Smooth muscle cell of the brain vasculature (primary cell): ENCODE measurements at places on chromosomes 3 and 15.

DNA sequence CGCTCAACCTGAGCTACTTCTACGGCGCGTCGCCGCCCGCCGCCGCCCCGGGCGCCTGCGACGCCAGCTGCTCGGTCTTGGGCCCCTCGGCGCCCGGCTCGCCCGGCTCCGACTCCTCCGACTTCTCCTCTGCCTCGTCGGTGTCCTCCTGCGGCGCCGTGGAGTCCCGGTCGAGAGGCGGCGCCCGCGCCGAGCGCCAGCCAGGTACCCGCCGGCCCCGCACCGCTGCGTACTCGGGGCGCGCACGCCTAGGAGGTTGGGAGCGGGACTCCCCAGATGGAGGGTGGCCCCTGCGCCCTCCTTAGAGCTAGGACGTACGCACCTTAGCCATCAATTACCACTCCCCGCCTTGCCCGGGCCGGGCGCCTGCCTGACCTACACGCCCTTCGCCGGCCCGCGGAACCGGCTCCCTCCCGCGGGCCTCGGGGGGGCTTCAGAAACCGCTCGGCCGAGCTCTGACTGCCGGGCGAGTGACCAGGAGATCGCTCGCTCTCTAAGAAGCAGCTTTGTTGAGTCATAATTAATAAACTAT, 466 bp downstream of the NFKBIZ start:
- no peak for DNase-seq

DNA sequence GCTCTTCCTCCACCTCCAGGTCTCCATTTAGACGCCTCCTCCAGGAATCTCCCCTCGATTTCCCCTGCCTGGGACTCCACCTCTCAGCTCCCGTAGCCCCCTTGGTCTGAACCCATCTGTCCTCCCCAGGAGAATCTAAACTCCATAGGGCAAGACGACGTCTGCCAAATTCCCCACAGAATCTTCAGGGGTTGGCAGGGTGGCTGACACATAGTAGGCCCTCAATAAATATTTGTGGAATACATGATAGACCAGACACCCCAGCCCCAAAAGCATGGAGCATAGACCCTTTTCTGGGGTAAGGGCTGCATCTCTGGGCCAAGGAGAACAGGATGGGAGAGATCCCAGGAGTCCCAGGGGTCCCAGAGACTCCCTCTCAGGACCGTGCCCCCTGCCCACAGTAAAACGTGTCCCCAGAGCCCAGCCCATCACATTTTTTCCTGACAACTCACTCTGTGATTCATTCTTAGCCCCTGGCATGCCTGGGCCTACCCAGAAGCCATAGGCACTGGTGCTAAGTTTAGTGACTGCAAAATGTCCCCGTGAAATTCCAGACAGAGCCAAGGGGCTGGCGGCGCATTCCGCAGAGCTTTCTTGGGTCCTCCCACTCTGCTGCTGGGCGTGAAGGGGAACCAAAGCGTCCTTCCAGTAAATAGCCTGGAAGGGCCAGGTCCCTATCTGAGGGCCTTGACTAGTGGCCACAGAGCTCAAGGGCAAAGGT, 78.0 kb upstream of the SLC6A6 start:
- no peak for DNase-seq

DNA sequence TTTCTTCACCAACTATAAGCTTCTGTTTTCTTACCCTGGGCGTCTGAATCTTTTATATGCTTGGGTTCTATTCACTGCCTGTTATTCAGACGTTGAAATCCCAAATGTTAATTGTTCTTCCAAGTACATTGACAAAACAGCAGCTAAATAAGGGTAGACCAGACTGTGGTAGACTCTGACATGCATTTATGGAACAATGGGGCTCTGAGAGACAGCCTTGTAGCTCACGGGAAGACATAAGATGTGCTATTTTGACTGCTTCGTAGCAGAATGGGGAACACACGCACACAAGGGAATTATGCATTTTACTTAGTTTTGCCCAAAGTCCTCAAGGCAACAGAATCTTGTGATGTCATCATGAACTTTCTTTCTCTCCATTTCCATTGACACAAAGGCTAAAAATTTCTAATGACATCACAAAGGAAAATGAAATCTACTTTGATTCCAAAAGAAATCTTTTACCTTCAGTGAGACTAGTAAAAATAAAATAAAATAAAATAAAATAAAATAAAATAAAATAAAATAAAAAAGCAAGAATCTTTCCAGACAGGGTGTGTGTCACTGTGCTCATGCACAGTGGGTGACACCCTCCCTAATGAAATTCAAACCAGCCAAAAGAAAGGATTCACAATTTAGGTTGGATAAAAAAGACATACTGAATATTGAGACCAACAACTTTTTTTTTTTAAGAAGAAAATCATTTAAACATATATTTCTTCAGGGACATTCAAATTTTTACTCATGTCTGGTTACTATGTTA, 346.6 kb downstream of the ZBTB20 start:
- DNase-seq, result no peak

GRCh38 chr3:71551311-71551919, 32.1 kb downstream of the FOXP1 start:
- no peak for DNase-seq

DNA sequence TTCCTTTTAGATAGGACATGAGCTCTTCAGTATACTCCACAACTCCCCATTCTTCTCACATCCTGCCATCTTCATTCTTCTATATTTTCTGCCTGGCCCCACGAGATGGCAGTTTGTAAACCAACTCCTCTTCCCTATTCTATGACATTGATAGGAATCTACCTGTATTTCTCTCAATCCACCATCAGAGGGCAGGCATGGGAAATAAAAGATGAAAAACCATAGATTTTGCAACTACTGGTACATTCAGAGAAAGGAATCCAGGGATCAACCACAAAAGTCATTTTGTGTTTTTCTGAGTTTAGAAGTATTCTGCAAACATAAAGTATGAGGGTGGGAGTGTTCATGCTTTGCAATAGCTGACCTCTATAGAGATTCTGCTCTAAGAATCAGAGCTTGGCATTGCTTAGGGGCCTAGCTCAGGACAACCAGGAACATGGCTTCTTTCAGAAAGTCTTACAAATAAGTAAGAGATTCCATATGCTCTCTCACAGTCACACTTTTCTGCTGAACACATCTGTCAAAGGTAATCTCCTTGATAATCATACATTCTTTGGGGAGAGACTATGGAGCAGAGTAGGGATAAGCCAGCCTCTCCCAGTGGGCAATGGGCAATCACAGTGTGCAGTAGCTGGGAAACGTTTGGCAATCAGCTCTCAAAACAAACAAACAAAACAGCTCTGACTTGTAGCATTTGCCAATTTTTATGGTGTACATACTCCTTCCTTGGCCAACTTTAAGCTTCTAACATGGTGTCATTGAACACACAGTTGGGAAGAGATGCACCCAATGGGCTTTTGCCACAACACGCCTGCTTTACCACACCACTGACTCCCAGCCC, 43.1 kb upstream of the SLC25A36 start:
- peak; percentile 71 for DNase-seq

GRCh38 chr3:75140904-75141615, 523.1 kb upstream of the FRG2C start:
- DNase-seq, result no peak

DNA sequence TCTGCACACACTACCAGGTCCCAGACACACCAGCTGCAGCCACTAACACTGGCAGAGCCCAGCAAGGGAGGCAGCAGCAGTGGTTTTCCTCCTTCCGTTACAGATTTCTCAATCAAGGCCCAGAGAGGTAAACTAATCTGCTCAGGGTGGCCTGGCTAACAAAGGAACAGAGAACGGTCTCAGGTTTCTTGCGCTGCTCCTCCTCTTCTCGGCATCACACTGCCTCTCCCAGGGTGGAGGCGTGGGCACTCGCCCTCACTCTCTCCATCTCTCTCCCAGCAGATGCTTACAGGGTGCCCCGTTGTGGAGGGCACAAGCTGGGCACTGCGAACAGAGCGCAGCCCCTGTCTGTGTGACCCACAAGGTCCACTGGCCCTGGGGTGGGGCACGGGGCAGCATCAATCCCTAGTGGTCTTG, 228.7 kb downstream of the VPS13C start:
- DNase-seq, result no peak

GRCh38 chr3:43506644-43507043, 115.2 kb downstream of the ANO10 start:
- no peak for DNase-seq

GRCh38 chr3:142916605-142917004, 27.7 kb upstream of the PCOLCE2 start:
- no peak for DNase-seq

- no peak for DNase-seq
Measured at GRCh38 chr3:20975188-20975651, 775.8 kb downstream of the ZNF385D start.

DNA sequence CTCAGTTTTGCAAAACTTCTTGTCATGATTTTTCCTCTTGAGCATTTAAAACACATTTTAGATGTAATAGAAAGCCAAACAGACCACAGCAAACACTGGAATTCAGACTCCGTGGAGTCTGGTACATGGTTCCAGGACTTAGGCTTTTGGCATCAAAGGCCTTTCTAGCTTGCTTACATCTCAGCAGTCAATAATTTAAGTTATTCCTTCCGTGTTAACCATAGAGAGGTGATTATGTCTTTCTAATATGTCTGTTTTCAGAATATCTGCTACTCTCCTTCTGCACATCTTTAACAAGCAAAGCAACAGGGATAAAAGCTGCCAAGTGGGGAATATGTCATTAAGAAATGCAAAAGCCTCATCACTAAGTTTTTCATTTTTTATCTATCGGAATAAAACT, 171.7 kb upstream of the CRBN start:
- no peak for DNase-seq

DNA sequence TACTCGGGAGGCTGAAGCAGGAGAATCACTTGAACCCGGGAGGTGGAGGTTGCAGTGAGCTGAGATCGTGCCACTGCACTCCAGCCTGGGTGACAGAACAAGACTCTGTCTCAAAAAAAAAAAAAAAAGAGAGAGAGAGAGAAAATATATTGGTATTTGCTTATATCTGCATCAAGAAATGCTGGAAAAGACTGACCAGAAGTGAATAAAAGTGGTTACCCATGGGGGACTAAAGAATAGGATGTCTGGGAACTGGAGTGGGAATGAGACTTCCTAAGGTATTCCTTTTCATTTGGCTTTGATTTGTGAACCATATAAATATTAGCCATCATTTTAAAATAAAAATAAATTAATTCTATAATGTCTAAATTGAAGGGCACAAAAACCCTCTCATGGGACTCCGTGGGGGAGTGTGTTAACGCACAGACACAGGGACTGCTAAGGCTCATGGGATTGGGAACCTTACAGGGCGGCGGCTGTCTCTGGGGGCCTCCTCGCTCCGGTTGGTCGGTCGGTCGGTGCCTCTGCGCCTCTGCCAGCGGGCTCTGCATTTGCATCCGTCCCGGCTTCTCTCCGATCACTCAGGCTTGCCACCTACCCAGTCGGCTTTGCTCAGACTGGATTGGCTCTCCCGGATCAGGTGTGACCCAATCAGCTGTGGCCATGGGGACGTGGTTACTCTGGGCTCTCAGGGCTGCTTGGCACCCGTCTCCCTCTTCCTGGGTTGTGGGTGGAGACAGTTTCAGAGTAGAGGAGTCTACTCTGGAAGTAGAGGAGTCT, 12.7 kb upstream of the TSPAN3 start:
- DNase-seq, result no peak

DNA sequence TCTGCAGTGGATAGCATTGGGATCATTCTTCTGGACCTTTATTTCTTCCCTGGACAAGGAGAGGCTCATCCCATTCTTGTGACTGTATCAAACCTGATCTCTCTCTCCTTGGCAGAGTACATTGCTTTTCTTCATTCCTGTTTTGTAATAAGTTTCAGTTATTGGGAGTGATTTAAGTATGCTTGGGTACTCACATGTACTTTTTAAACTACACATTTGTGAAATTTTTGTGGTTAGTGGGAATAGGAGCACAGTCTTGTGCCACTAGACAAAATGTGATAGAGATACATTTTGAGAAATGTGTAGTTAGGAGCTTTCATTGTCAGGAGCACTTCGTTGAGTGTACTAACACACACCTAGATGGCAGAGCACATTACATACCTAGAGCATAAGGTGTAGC, 262.6 kb downstream of the C3orf38 start:
- DNase-seq, result no peak

DNA sequence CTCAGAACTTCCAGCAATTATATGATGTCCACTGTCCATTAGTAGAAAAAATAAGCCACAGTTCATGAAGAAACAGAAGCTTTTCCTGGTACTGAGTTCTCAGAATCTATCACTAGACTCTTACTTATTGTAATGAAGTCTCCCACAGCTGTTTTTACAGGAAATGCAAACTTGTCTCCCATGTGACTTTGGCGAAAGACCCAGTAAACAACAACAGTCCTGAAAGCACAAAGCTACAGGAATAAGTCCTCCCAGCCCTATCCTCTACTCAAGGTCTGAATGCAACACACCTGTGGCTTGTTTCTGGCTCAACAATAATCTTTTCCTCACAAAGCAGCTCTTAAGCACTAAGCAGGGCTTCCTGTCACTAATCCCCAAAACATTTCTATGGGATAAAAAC, 55.9 kb downstream of the EOMES start:
- DNase-seq, result no peak

- DNase-seq, result no peak
Measured at GRCh38 chr3:14516738-14517345, 23.3 kb downstream of the GRIP2 start.

GRCh38 chr3:56673781-56674457, 9.1 kb downstream of the TASOR start:
- DNase-seq, result no peak

DNA sequence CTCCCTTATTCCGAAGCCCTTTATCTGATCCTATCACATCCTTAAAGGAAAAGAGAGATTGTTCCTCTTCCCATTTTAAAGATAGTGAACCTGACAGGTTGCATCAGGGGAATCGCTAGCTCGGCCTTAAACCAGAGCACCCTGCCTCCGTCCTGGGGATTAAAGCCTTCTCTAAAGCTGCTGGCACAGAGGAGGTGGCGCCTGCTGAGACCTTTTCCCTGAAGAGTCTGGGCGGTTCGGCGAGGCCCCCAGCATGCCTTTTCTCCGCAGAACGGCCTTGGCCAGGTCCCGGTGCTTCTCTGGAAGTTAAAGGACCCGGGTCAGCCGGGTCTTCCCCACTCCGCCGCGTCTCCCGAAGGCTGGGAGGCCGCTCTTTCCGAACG, 593 bp downstream of the FAM219B start:
- no peak for DNase-seq

- DNase-seq, result no peak
Measured at GRCh38 chr3:13405614-13406013, 14.5 kb downstream of the NUP210 start.

DNA sequence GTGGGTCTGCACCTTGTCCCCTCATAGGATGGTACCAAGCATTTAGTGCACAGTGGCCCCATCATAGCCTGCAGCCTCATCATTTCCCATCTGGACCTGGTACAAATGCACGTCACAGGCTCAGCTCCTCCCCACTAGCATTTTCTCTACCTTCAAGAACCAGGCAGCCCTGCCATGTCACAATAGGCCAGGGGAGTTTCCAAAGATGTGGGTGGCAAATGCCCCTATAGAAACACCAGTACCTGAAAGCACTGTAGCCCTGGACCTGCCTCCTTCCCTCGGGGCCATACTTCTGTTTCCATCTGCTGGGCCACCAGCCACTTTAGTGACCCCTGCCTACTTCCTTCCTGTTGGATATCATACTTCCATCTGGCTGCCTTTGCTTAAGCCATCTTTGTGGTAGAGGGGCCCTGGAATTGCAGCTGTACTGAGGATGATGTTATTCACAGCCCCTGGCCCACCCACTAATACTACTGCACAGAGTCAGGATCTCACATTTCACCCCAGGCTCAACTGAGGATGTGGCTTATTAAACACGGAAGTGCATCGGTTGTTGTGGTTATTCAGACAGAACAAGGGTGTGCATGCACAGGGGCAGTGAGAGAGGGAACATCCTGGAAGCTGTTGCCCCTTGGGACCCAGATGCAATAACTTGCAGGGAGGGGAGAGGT, 3.8 kb downstream of the TCTA start:
- DNase-seq, result no peak

- no peak for DNase-seq
Measured at GRCh38 chr3:52777127-52777958, at the start of gene ITIH1. ITIH1 (plus strand) TSS chr3:52777599; CDS start chr3:52777616, 17 bp downstream.
